ENCODE measurements at places on chromosomes 2 and 18.

DNA sequence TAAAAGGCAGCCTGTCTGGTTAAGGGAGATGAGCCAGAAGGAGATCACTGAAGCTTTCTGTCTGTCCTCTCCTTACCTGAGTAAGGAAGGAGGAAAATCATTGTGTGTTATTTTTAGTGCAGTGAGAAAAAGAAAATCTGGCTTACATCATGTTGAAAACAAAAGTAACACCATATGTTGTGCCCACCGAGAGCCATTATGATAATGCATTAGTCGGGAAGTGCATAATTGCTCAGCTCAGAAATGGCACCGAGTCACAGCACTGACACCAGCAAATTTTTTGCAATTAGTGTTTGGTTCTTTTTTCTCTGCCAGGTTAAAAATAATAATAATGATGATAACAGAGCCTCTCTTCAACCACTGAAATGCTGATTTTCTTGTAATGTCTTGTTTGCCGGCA is 46.6 kb downstream of the HNMT start:
- no peak for DNase-seq

GRCh38 chr2:34827398-34827797 is 1228.3 kb upstream of the FAM98A start:
- no peak for DNase-seq

DNA sequence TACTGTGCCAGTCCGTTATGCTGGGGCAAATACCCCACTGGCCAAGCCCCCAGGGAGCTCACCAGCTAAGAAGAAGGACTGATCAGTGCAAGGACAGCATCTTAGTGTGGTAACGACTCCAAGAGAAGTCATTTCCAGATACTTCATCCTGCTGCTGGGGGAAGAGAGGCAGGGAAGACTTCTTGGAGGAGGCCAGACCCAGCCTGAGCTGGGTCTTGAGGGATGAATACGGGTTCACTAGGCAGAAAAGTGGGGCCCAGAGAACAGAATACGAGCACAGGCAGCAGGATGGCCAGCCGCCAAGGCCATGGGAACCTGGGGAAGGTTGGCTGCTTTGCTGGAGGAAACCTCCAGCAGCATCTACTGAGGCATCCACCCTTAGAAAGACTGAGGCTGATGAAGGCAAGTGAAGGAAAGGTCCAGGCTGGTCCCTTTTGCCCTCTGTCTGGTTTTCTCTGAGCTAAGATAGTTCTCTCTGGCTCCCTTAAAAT is 84.1 kb downstream of the GLI2 start:
- DNase-seq, result no peak

- no peak for DNase-seq
Observed at GRCh38 chr2:32553829-32554432, 73.9 kb upstream of the TTC27 start.

DNA sequence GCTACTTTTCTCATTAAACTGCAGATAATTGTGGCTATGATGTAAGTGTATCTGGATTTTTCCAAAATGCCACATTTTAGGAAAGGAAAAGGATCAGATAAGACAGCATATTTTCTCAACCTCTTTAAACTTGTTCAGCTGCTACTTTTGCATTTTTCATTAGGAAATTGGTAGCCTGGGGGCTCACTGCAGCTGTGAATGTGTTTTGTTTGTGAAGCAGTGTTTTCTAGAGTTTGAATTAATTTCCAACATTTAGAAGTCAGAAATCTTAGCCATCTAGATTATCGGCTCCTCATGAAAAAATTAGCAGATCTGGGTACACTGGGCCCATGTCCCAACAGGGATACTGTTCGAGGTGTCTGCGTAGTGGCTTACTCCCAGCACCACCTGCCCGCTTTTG is 56.3 kb upstream of the ZDBF2 start:
- DNase-seq, result no peak

DNA sequence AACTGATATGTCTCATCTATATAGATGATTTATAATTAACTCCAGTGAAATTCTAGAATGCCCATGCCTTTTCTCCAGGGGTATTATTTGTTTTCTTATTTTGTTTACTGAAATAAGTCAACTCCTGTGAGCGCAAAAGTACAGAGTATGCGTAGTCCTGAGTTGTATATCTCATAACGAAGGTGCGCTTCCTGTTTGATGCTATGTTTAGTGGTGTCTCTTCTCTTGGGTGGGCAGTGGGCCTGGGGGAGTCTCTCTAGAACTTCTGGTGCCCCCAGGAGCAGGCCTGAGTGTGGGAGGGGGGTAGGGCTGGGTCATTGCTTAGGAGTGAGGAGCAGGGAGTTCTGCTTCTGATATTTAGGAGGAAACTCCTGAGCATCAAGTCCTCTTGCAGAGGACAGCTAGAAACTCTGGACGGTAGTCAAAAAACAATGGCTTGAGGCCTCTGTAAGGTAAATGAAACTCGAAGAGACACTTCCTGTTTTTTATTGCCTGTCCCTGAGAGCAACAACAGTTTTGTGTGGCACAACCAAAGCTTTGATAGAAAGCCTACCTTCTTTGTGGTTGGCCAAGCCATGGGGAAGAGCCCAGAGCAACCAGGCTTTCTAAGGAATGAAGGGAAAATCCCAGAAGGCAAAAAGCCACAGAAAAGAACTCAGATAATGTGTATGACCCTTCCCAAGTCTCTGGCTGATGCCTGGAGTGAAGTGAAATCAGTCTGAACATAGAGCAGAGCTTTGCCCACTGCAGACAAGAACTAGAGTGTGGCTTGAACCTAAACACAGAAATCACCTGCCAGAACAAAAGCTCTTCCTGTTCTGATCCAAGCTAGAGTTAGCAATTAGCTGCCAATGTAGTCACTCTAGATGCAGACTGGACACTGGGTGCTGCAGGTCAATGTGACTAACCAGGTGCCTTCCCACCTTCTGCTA is 8.5 kb upstream of the SP140L start:
- DNase-seq, result no peak

GRCh38 chr2:10923965-10924364 is 12.2 kb downstream of the KCNF1 start:
- DNase-seq, result no peak

DNA sequence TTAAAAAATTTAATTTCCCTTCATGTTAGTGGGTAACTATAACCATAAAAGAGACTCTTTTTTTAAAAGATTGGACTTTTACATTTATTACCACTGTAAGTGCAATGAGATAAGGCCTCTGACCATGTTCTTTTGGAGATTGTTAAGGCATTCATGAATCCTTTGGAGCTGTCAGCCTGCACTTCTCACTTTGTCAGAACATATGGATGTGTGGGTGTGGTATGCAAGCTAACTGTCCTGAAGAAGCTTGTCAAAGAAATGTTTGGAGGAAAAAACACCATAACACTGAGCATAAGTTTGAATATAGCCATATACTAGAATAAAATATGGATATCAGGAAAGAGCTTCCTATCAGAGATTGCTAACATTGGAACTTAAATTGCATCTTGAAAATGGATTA is 754.1 kb downstream of the DPP10 start:
- DNase-seq, result no peak

DNA sequence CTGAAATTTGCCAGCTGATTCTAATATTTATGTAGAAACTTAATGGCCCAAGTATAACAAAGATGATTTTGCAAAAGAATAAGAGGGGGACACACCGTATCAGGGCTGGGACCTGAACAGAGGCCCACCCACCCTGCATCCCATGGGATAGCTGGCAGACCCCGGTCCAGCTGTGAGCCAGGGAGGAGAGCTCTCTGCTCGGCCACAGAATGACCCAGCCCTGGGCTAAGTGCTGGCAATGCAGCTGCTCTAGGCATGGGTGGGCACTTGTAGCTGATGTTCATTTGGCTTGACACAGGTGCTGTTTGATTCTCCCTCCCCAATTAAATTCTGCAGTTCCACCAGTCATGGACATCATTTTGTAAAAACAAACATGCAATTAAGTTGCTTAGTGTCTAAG is 522.8 kb upstream of the RAB6C start:
- DNase-seq, result no peak

DNA sequence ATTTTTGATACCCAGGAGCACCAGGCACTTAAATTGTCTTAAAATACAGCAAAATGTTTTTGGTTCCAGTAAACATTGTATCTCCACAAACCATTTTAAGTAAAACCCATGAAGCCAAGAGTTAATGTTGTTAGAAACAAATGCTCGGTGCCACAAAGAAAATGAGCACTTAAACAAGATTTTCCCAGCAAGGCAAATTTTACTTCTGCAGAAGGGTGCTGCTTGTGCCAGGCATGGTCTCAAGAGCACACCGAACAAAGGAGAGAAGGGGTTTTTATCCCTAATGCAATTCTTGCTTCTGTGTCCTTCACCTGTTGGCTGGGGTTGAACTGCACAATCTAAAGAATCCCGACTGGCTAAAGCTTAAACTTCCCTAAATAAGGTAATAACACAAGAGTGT is 286.7 kb downstream of the ADCYAP1 start:
- DNase-seq, result no peak

- DNase-seq, result no peak
Observed at GRCh38 chr2:67465623-67466022, 68.5 kb downstream of the ETAA1 start.

DNA sequence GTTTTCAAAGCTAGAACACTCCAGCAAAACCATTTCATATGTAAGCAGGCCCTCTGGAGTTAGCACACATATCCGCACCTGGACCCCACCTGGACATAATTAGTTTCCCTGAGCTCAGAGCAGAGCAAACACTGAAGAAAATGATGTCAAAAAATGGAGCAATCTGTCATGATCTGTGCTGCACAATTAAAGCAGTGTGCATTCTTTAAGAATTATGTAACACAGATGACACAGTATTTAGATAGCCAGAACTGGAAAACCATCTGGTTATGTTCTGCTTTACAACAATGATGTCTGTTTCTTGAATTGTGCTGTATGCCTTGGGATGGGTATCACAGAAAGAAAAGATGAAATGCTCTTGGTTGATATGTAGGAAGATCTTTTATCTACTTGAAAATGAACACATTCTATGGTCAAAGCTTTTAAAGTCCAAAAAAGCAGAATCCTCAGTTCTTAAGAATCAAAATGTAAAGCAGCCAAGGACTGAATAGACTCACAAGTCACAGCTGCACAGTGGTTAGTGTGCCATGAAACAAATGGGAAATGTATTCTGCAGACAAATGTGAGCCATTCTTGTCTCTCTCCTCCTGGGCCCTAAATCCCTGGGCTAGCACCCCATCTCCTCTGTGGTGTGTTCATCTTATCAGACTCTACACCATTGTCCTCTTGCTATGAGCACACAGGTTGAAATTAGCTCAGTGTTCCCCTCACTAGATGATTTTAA is 36.8 kb downstream of the HRH4 start:
- DNase-seq, result no peak

DNA sequence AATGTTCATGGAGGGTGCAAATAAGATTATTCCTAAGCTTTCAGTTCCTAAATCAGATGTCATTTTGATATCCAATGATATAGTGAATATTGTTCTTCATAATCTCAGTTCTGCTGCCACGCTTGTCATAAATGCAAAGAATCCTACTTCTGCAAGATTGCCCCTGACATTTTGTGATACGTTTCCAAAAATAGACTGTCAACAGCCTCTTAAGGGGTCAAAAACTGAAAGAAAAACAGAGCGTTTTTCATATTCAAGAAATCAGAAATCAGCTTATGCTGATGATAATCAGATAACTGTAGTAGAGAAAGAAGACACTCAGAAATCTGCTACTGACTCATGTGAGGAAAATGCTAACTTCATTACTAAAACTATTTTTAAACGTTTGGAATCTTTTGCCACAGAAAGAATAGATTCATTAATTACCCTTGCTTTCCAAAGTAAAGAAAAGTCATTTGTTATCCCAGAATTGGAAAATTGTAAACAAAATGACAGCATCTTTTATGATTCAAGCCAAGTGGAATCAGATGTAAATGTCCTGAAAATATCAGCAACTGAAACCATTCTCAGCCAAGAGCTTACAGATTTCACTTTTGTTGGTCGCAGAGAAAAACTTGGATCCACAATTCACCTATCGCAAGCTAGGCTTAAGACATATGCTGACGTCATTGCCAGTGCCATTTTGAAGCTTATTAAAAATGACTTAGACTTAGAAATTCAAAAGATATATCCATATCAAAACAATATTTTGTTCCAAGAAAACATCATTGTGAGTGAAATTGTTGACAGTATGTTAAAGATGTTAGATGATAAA is 55.1 kb downstream of the FSIP2 start:
- no peak for DNase-seq

DNA sequence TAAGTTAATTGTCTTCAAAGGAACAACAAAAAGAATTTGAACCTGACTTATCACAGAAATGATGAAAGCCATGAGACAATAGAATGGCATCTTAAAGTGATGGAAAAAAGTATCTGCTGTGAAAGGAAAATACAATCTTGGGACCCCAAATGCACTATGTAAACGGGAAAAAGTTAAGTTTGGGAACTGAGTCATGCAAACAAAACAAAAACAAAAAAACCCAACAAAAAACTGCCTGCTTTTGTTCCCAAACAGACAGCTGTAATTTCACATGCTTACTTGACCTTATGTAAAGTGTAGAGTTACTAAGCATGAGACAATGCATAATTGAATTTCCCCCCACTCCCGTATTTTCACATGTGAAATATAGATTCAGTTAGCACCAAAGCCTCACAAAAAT is 122.1 kb upstream of the RBMS1 start:
- no peak for DNase-seq

DNA sequence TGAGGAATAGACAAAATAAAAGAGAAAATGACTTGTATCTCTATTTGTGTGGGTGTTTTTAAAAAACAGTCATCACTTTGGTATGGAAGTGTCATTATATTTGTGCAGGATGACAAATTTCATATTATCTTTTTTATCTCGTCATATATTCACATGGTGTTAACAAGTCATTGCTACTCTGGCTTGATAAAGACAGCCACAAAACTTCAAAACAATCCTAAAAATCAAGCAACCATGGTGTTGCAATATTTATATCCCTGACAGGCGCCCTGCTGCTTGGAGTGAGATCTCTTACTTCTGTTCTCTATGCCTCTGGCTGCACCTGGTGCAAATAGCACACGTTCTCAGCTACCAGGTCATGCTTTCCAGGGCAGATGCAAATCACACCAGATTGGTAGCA is 278.0 kb upstream of the EPHA4 start:
- DNase-seq, result no peak

GRCh38 chr2:17199741-17200140 is 318.5 kb downstream of the RAD51AP2 start:
- no peak for DNase-seq

- DNase-seq, result no peak
Observed at GRCh38 chr2:113700186-113700841, 56.1 kb downstream of the SLC35F5 start.

GRCh38 chr2:173511942-173512341 is 157.3 kb downstream of the CDCA7 start:
- DNase-seq, result no peak

Data from AG04449 (cell line).